ENCODE measurements at places on chromosomes 2 and 18.

DNA sequence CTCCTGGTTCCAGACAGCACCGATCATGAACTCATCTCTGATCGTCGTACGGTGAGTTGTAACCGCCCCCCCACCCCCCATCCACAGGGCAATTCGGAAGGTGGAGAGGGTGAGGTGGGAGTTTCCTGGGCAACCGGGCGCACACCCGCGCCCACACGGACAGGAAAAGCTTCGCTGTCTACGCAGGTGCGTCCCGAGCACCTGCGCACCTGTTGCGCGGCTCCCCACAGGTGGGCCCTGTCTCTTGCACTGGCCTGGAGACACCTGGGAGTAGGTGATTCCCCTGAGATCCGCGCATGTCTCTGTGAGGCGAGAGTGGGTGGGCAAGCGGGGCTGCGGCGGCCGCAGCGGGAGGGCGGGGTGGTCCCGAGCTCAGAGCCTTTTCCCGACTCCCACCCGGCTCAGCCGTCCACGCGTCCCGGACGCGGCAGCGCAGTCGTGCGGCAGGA is 459 bp upstream of the ATP6V1C2 start:
- no peak for DNase-seq

- DNase-seq: no peak
These were observed 114.6 kb downstream of the LPIN1 start for GRCh38 chr2:11861044-11861443.

GRCh38 chr2:85447222-85447585 is 28.7 kb downstream of the SH2D6 start:
- DNase-seq: no peak

- DNase-seq: no peak
These were observed 912 bp upstream of the FBXO11 start for GRCh38 chr2:47907039-47907781.

DNA sequence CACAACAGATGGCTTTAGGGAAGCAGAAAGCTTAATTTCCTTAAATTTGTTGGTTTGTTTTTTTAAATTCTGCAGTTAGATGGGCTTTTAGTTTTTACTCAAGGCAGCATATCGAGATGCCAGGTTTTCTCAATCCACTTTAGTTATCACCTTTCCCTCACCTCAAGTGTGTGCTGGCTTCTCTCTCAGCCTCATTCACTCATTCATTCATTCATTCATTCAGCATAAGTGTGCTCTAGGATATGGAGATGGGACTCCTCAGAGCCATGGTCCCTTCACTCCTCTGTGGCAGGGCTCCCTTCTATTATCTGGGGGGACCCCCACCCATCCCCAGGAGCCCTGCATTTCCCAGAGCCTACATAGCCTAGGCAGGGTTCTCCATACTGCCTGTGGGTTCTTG is 19.0 kb downstream of the VIL1 start:
- no peak for DNase-seq

DNA sequence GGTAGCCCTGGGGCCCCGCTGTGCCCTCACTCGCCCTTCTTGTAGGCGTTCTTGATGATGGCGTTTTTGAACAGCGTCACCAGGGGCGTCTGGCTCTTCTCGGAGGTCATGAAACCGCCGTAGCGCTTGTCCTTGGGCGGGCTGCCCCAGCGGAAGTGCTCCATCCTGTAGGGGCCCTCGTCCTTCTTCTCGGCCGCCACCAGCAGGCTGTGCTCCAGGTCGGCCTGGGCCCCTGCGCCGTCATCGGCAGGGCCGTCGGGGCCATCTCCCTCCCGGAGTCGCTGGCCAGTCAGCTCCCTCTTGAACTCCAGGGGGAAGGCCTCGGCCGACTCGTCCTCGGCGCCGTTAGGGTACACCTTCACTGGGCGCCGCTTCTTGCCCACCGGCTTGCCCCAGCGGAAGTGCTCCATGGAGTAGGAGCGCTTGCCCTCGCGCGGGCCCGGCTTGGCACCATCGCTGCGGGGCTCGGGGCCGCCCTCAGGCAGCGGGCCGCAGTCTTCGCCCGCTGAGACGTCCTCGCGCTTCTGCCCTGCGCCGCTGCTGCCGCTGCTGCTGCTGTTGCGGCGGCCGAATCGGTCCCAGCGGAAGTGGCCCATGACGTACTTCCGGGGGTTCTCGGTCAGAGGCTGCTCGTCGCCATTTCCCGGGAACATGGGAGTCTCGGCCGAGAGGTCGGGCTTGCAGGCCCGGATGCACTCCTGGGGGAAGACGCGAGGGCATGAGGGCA is 7.2 kb downstream of the POMC start:
- peak; percentile 3 for DNase-seq

DNA sequence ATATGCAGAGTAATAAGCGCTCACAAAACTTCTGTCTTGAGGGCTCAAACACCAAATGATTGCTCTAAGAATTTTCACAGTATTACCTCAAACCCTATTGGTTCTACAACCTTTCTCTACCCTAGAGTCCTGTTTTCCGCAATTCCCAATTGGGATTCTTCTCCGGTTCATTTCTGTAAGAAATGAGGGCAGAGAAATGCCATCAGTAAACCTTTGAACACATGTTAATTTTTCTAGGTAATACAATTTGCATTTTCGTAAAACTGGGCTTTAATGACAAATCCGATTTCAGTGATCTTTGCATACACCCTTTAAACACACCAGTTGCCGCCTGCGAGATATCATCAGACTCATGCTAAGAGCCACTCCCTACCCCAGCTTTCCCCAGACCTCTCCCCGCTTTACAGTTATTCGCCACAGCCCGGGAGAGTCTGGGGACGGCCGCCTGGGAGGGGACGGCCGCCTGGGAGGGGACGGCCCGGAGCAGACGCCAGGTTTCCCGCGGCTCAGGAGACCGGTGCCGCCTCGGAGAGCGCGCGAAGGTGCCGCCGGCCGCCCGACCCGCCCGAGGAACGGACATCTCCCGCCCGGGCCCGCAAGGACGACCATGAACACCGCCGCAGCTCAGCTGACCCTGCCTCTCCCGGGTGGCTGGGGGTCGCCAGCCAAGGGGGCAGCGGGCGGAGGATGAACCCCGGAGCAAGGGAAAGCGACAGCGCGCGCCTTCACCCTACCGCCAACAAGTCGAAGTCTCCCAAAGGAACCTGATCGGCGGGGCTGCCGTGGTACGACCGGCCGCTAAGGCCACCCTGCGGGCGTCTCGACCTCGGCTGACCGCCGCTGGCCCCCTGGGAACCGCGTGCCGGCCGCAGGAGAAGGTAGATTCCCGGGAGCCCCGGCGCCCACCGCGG is 463 bp downstream of the SMC6 start:
- no peak for DNase-seq

- DNase-seq: peak; percentile 72
These were observed 93.3 kb downstream of the RNF144A start for GRCh38 chr2:7010391-7011054.

DNA sequence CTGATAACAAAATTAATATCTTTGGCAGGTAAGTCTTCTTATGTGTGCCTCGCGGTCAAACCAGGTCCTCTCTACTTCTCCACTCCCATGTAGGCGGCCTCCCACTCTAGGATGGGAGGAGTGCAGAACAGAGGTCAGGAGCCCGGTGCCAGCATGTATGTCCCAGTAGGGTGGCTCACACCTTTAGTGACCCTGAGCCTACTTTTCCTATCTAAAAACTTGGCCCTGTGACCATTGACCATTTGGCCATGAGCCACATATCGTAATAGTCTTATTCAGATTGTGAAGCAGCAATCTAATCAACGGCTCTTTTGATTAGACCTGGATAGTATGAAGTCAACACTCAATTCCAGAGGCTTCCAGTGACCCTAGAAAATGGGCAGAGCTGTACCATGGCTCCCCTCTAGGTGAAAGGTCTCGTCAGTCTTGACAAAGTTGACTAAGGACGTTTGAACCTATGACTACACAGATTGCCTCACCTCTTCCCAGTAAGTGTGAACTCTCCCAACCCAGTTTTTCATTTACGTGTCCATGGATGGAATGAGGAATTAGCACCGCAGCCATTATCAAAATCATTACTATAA is 17.1 kb upstream of the FABP1 start:
- DNase-seq: no peak

DNA sequence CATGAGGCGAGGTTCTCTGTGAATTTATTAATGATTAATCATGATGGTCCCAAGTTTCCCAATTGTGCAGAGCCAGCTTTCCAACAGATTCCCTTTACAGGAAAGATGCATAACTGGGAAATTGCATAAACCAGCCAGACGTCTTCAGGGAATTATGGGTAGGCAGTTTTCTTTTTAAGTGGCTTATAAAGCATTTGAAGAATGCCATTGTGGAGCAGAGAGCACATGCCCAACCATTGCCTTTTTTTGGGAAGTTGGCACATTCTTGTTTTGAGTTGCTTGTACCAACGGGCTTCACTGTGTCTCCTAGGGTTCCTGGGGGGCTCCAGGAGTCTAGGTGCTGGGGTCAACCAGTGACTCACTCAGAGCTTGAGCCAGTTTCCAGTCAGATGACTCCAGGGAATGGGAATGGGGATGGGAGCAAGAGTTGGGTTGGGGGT is 231.7 kb upstream of the FOSL2 start:
- peak; percentile 34 for DNase-seq

GRCh38 chr18:12750076-12750714 is 47.4 kb downstream of the PSMG2 start:
- DNase-seq: no peak

DNA sequence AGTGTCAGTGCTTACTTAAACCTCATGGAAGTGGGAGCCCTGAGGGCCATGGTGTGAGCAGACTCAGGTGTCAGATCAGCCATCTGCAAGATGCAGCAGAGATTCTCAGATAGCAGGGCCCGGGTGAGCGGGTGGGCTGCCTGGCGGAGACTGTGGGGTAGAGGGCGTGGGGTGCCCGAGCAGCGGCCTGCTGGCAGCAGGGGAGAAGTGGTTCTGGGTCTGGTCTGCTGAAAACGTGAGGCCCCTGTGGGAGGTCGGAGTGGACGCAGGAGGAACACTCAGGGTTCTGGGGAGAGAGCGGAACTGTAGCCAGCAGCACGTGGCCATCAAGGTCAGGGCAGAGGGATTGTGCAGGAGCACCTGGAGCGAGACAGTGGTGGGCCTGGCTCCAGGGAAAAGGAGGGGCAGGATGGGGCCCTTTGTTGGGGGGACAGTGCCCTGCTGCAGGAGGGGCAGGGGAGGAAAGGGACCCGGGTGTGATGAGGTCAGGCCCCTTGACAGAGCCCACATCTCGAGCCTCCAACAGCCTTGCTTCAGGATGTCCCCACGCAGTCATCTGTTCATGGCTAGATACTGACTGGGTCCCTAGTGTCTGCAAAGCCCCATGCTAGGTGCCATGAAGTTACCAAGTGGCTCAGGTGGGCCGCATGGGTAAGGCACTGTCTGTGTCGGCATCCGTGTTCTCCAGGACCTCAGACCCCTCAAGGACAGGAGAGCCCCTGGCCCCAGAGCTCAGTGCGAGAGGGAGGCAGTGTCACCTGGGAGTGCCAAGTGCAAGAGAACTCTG is 2.7 kb upstream of the ESPNL start:
- DNase-seq: no peak

- no peak for DNase-seq
These were observed 35.5 kb downstream of the POU3F3 start for GRCh38 chr2:104889291-104889959.

- no peak for DNase-seq
These were observed 11.6 kb downstream of the IRS1 start for GRCh38 chr2:226788064-226788463.

DNA sequence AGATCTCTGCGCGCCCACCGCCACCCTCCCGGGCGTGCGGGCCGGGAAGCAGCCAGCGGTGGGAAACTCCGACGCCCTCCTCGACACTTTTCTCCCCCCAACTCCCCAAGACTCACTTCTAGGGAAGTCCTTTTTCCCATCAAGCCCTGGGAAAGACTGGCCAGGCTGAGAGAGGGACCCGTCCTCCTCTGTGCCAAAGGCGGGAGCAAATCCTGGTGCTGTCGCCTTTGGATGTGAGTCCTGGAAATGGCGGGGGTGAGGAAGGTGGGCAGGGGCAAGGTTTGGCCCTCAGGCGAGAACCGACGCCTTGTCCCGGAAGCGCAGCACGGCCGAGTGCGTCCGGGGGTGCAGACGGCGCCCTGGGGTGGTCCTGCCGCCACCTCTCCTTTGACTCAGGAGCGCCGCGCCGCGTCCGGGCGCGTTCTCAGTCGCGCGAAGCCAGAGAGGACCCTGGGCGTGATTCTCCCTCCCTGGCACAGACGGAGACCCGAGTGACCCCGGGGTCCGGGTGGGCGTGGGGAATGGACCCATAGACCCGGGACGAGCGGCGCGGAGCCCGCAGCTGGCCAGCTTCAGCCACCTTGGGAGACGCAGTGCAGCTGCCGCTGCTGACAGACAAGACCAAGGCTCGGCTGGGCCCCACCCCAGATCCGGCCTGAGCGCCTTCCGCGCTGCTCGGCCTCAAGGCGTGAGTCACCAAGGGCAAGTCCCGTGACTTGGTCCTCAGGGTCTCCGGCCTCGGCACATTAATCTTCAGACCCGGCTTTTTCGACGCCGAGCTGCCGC is 3.5 kb upstream of the LBX2 start:
- DNase-seq: peak; percentile 70

GRCh38 chr18:438571-438970 is 61.9 kb downstream of the COLEC12 start:
- DNase-seq: no peak

GRCh38 chr2:29322011-29322410 is 206.8 kb downstream of the CLIP4 start:
- no peak for DNase-seq

DNA sequence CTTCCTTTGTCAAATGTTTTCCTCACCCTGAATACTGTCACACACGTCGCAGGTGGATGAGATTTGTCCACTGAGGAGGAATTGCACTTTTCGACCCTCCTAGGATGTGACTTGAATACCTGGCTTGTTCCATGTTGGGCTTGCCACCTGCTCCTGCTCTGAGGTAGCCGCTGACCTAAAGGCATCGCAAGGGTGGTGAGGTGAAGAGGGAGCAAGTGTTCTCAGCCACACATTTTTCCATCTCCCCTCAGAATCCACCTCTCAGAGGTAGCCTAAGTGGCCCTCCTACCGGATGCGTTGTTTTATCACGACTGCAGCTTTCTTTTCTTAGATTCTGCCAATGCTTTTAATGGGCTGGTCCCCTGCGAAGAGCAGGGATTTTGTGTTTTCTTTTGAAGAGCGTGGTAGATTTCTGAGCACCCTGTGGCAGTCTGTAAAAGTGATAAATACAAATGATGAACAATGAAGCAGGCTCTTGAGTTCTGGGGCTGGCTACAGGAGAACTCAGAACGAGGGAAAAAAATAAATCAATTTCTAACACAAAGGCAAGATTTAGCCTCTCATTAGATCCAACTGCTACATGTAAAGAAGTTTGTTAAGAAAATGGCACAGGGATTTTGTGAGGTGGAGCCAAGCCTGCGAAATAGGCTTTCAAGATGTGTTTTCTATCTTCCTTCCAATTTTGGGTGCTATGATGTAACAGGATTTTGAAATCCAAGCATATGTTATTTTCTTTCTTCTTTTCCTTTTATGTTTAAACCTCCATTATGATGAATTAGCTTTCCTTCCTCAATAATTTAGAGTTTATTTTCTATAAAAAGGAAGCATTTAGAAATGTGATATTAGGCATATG is 386.7 kb downstream of the TGIF1 start:
- no peak for DNase-seq
